Frontal cortex (tissue), 4 donors: ENCODE measurements at places on chromosomes 7 and 10. TPM values are rescaled to one million over a fixed set of nuclear protein-coding genes. Genes with fewer than 3 reads are reported as not detected.

USP54 gene
- 32.6 TPM for total RNA-seq

MBLAC1 gene
- 4.9 TPM for total RNA-seq

GATA3 gene
- total RNA-seq = not detected

- no peak for DNase-seq
Measured at GRCh38 chr10:127234306-127234800, 38.0 kb upstream of the INSYN2A start.

DNA sequence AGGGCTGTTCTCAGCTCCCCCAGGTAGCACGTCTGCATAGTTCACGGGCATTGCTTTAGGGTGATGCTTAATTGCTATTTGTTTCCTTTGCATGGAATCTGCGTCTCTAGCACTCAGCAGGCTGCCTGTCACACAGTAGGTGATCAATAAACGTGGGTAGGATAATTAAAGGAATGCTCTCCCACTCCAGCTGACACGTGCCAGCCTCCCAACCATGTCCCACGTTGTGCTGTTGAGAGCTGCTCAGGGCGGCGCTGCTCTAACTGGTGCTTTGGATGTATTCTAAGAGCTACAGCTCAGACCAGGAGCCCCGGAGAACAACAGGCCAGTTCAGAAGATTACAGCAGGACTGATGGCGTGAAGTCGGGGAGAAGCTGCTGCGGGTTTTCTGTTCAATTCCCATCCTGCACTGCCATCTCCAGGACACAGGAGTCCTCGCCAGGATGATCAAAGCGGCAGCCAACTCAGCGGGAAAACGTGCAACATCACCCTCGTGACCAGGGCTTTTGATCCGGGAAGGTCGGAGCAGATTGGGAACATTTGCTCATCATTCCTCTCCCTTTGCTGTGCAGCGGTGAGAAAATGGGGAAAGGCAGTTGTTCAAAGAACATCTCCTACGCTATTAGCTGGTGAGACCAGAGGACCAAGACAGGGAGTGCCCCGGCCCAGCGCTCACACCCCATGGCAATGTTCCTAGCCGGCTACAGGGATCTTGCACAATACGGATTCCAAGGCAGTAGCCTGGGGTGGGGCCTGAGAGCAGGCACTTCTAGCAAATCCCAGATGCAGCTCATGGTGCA, 50.5 kb upstream of the FOXK1 start:
- DNase-seq = peak; percentile 86

GRCh38 chr10:64075604-64076003, 554.4 kb downstream of the REEP3 start:
- DNase-seq = no peak

DNA sequence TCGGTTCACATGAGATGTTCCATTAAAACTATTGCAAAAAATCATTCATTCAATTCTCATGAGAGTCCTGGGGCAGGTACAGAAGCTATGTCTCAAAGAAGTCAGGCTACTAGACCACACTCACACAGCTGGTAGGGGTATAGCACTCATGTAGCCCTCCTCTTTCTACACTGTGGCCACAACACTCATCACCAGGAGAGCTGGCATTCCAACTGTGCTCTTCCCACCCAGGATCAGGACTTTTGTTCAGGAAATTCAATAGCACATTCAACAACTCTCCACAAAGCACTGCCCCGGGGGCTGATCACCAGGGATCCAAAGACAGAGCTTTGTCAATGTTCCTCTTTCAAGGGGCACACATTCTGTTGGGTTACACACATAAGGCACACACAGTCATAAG, 31.0 kb upstream of the C10orf90 start:
- no peak for DNase-seq

CARD11 gene
- total RNA-seq = 0.41 TPM
